ENCODE measurements at places on chromosomes 5 and 9.

DNA sequence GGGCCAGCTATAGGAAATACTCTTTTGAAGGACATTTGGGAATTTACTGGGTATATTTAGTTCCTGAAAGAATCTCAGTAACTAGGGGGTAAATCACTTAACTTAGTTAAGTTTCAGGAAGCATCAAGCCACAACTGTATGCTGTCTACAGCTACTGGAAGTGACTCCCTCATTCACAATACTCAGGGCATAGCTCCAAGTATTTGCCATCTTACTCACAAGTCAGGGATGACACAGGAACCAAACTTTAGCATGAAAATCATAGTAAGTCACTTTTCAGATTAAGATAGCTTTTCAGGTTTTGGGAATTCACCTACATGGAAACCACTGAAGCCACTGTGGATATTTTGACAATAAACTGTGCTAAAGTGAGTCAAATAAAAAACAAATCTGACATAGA lies 242.4 kb upstream of the ATP10B start:
- DNase-seq: no peak

DNA sequence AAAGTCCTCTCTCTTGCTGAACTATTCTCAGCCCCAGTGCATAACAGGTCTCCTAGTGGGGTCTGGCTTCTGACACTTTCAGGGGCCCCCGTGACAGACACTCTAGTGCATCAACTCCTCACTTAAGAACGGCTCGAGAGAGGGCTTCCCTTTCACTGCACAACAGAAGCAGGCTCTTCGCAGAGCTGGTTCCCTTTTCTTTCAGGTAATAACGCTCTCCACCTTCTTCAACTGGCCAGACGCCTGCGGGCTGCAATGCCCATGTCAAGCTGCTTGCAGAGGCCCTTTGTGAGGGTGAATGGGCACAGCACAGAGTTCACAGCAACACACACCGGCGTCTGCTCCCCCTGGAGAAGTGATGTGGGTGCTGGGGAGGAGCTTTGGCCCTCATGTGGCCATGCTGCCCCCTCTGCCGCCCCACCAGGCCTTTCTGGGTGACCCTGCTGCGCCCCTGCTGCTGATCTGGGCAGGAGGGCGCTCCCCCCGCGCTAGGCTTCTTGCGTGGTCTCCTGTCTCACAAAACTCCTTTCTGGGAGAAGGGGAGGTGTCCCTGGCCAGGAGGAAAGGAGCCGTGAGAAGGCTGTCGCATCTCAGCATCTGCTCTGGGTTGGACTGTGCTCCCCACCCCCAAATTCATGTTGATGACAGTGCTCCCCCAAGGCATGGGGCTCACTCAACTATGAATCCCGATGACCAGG lies 2.4 kb downstream of the MRPL36 start:
- no peak for DNase-seq

DNA sequence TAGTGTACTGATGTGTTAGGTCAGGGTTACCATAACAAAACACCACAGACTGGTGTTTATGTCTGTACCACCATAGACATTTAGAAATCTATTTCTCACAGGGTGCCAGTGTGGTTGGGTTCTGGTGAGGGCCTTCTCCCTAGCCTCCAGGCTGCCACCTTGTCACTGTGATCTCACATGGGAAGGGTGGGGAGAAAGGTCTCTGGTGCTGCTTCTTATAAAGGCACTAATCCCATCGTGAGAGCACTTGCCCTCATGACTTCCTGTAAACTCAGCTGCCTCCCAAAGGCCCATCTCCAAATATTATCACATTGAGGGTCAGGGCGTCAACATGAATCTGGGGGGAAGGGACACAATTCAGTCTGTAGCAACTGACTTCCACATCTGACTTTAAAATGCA lies 49.8 kb downstream of the PIK3R1 start:
- DNase-seq: no peak

GRCh38 chr9:69580582-69581214 lies 91.5 kb downstream of the APBA1 start:
- DNase-seq: no peak

GRCh38 chr5:123599171-123599570 lies 87.2 kb downstream of the CSNK1G3 start:
- DNase-seq: no peak

- no peak for DNase-seq
Observed at GRCh38 chr9:137242269-137243203, 1.4 kb downstream of the TUBB4B start.

DNA sequence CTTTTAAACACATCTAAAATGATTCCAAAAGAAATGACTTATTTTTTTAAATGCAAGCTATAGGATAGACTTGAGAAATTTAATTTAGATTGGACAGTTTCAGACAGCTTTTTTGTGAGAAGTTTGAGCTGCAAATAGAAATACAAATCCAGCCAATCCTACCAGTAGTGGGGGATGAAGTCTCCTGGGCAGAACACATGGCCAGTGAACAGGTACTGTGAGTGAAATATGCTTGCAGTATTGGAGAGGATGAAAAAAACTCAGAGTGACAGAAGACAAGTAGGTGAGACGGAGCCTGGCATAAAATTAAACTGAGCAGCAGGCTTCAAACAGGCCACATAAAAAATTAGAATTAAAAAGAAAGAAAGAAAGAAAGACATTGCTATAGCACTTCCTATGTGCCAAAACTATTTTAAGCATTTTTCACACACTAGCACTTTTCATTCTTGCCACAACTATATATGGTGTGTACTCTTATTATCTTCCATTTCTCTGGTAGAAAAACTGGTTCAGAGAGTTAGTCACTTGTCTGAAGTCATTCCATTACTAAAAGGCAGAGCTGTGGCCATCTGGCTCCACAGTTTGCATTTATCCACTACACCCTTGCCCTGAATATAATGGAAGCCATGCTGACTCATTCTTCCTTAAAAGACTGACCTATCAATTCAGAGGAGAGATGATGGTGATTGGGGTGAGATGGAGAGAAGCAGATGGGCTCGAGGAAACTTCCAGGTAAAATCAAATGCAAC lies 310.2 kb upstream of the CTNND2 start:
- DNase-seq: no peak

DNA sequence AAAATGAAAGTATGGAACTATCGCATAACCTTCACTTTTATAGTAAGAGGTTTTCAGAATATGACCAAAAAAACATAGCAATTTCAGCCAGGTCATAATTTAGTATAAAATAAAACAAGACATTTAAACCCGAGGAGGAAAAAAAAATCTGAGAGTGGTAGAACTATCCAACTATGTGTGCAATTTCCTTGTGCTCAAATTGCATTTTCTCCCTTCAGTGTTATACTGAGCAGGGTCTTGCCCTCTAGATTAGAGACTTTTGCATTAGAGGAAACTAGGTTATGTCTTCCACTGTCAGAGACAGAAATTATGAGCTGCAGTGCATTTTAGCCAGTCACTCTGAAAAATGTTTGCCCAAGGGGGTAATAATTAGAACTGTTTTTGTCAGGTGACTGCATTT lies 330.6 kb downstream of the NR2F1-AS1 start:
- no peak for DNase-seq

GRCh38 chr9:123309611-123310010 lies 41.2 kb upstream of the STRBP start:
- DNase-seq: no peak

DNA sequence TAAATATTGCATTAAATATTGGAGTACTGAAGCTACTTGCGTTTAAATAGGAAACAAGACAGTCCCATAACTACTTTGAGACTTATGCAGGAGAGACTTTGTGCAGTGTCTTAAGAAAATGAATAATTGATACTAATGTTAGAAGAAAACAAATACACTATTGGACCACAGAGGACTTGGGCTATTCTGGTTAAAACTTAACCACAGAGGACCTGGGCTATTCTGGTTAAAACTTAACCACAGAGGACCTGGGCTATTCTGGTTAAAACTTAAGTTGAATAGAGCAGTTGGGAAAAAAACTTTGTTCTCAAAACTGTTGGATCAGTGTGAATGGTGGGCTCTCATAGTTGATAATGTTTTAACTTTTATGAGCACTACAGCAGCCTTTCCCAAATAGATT lies 141.7 kb downstream of the WDR70 start:
- no peak for DNase-seq

- no peak for DNase-seq
Observed at GRCh38 chr9:86077276-86077675, 22.1 kb downstream of the GOLM1 start.

DNA sequence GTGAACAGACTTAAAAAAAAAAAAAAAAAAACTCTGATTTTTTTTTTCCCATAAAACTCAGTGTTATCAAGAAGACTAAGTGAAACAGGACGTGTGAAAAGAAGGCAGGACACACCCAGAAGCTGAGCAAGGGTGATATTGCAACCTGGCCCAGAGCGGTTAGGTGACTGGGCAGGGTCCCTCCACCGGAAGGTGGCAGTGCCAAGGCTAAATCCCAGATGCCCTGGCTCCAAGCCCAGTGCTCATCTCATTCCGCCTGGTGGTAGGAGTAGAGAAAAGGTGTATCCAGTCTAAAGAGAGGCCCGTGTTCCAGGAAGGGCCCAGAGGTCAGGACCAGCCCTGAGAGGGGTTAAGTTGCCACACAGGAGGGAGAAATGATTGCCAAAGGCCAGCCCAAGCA lies 51.5 kb upstream of the SAP30L start:
- DNase-seq: no peak
